ENCODE measurements at places on chromosomes 3 and 15. TPM values are rescaled to one million over a fixed set of nuclear protein-coding genes. Genes with fewer than 3 reads are reported as not detected.

Gene CYFIP1
- total RNA-seq, result 53.9 TPM

Gene MUSTN1
- not detected for total RNA-seq

Gene LRRC49
- total RNA-seq, result 4.9 TPM

Gene DZIP1L
- 4.6 TPM for total RNA-seq

DNA sequence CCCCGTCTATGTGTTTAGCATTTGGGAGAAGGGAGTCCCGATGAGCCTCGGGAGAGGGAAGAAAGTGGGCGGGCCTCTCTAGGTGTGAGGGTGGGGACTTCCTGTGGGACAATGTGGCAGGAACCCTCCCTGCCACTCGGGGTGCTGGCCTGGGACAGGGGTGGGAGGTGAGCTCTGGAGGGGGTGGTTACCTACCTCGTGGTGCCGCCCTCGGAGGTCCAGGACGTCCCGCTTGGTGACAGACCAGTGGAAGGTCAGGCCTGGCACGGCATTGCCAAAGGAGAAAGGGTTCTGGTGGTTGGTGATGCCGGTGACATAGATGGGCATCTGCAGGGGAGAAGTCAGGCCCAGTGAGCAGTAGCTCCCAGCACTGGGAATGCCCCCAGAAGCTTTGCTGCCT is 83.5 kb downstream of the NUP210 start:
- no peak for DNase-seq

DNA sequence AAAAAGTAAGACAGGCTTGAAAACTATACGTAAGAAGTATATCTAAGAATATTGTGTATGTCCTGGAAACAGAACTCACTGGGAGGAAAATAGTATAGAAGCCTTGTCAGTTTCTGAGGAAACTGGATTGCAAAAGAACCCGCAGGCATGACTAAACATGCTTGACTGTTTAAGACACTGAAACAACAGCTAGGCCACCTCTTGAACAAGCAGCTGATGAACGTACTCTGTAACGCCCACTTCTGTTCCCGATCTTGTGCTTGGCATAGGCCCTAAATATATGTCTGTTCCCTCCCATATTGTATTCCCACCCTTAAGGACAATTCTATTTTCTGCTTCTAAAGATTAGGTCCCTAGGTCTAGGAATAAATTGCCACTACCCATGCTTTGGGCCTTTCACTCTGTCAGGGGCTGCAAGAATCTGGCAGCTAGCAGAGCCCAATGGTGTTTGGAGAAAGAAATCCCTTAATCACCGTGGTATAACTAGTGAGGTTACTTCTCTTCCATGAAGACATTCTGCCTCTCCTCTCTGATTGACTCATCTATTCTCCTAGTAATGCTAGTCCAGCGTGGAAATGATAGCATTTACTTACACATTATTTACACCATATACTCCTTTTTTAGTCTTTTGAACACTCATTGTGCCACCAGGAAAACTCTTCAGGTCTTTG is 46.2 kb downstream of the CD200 start:
- DNase-seq, result no peak

GRCh38 chr3:120587332-120587975 is 8.7 kb upstream of the NDUFB4 start:
- DNase-seq, result no peak

DNA sequence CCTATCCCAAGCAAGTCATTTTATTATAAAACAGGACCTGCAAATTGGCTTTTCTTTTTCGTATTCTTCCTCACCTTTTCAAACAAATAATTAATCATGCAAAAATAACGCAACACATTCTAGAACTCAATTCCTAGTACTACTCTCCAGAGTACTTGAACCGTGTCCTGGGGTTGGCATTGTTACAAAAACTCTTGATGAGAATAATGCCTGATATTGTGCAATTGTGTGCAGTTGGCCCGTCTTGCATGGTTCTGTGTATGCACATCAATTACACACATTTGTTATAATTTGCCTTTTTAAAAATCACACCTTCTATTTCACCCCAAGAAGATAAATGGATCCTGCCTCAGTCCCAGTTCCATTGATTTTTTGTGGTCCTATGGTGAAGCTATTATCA is 205.4 kb downstream of the EPHB1 start:
- no peak for DNase-seq

DNA sequence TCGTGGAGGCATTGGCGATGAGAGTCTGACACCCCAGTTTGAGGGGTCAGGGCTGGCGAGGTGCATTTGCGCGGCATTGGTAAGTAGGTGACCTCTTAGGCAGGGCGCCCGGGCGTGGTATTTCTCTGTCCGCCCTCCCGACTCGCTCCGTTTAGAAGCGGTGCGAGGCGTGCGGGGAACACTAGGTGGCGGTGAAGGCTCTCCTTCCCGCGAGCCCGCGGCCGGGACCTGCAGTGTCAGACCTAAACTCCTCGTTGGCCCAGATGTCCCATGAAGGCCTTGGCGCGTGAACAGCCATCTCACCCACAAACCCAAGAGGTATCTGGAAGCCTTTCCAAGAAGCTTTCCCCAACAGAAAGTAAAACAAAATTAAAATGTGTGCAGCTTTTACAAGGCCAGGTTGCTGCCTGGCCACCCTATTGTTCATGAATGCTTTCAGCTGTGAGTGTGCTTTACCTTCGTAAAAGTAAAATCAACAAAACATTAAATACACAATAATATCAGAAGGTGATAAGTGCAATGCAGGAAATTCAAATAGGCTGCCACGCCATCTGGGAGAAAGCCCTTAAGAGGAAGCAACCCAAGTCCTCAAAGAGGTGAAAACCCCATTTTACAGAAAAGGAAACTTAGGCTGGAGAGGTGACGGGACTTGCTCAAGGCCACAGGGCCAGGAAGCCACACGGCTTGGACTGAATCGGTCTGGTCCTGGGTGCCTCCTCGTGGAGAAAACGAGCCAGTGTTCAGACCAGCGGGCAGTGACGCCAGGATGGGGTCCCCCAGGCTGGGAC is 120.3 kb downstream of the ETFA start:
- peak; percentile 82 for DNase-seq

- peak; percentile 73 for DNase-seq
Measured at GRCh38 chr15:65870889-65871533, 1.7 kb downstream of the RAB11A start.

DNA sequence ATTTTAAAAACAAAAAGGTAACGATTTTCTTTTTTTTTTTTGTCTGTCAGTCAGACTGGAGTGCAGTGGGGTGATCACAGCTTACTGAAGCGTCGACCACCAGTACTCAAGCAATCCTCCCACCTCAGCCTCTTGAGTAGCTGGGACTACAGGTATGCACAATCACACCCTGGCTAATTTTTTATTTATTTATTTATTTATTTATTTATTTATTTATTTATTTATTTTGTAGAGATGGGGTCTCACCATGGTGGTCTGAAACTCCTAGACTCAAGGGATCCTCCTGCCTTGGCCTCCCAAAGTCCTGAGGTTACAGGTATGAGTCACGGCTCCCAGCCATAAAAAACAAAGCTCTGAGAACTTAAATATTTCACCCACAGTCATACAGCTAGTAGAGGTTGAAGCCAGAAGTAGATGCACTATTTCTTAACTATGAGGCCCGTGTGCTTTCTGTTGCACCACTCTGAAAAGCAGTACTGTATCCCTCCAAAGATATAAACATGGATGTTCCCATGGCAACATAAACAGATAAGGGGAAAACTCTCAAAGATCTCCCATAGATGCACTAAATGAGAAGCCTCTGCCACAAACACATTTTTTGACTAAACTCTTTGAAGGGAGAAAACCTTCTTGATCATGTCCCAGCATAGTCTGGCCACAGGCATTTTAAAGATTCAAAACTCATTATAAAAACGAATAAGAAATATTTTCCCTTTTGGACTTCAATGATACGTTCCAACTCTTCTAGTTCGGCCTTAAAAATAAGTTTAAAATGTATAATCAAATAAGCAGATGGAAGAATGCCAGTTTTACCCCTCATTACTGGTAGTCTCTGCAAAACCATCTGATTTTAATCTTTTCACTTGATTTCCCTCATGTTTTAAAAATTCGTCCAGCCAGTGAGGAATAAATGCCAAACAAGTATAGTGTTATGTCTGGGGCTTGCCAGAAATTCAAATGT is 162.3 kb upstream of the ARHGEF26 start:
- no peak for DNase-seq

DNA sequence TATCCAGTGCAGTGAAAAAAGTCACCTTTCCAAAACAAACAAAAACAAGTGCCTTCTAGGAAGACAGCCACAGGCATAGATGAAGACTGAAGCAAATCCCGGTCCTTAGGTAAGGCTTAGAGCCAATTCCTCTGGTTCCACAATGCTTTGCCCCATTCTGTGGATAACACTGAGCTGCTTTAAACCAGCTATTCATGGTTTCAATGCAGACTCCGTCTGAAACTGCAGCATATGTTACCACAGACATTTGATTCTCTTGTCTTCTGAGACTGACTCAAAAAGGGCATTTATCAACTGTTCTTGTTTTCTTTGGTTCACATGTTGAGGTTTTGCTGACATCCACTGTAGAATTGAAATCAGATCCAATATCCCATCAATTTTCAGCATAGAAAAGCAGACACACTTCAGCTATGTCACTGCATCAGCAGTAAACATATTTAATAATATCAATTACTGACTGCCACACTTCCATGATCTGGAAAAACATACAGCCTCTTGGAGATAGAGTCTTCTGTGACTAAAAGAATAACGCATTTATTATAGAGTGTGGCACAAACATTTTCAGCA is 659.3 kb downstream of the ROBO2 start:
- no peak for DNase-seq

DNA sequence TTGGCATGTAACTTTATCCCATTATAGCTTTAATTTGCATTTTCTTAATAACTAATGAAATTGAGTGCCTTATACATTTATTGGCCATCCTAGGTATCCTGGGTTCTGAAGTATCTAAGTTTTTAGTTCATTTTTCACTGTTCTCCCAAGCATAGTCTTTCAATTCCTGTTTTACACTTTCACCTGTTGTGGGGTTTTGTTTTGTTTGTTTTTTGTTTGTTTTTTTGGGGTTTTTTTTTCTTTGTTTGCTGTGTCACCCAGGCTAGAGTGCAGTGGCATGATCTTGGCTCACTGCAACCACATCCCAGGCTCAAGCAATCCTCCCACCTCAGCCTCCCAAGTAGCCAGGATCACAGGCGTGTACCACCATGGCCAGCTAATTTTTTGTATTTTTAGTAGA is 83.1 kb upstream of the GADL1 start:
- DNase-seq, result no peak

GRCh38 chr3:134485075-134485717 is 589 bp downstream of the ANAPC13 start:
- peak; percentile 55 for DNase-seq

GRCh38 chr3:72379500-72380187 is 468.6 kb downstream of the SHQ1 start:
- DNase-seq, result peak; percentile 38

- no peak for DNase-seq
Measured at GRCh38 chr15:101035611-101036010, 116.5 kb downstream of the LRRK1 start.

DNA sequence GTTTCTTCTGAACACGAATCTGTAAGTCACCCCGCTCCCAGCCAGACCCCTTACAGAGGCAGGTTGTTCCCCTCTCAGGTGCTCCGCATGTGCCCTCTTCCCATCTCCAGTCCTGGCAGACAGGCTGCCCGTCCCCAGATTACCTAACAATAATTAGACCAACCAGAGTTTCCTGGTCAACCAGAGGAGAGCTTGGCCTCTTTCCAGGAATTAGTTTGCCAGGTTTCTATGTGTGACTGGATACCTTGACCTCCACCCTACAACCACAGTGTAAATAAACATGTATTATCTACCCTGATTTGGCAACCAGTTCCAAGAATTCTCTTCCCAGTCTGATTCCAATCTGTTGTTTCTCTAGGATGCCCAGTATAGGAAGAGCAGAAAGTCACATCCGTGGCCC is 178.0 kb upstream of the UMPS start:
- DNase-seq, result peak; percentile 58

DNA sequence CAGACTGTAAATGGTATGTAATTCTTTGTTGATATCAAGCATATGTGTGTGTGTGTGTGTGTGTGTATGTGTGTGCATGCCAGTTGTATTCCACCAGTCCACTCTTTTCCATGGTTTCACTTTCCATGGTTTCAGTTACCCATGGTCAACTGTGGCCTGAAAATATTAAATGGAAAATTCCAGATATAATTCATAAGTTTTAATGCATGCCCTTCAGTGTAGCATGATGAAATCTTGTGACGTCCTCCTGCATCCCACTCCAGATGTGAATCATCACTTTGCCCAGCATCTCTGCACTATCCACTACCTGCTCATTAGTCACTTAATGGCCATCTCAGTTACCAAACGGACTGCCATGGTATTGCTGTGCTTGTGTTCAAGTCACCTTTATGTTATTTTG is 215.9 kb downstream of the GBE1 start:
- DNase-seq, result no peak

DNA sequence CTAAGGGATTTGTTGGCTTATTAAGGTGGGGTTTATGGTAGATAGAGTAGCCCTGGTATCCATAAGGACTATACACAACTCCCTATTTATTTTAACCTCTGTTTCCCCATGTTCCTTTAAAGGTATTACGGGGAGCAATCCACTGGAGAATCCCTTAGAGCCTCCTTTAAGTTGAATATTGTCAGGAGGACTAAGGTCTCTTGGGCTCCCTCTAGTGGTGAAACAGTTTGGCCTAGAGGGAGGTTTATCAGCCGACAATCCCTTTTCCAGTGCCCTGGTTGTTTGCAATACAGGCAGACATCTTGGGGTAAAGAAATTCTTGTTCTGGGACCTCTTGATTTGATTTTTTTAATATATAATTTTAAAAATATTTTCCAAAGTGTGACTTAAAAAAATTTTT is 12.9 kb downstream of the OPA1 start:
- peak; percentile 87 for DNase-seq

DNA sequence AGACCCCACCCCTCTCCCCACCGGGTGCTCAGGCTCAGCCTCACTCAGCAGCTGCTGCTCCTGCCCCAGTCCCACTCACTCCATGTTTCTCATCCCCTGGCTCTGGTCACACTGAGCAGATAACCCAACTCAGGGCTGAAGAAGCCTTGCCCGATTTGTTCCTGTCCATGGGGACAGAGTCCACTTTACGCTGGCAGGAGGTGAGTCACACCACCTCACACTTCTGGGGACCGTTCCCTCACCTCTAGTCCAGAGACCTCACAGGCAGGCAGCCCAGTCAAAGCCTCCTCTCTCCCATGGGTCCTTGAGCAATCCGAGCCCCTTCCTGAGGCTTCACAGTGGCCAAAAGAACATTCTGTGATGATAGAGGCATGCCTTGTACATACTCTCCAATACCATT is 1.4 kb downstream of the CIDEC start:
- DNase-seq, result no peak

GRCh38 chr15:68778876-68779275 is 41.8 kb downstream of the ANP32A start:
- DNase-seq, result no peak

- DNase-seq, result no peak
Measured at GRCh38 chr3:16146015-16146730, 28.3 kb upstream of the GALNT15 start.

- peak; percentile 50 for DNase-seq
Measured at GRCh38 chr3:58487140-58487886, 4.6 kb upstream of the KCTD6 start.

Data from dermis blood vessel endothelial cell (primary cell).